Activated gamma-delta T cell treated with Interleukin-2 at 50 U/mL for 16 hours (primary cell): ENCODE measurements at places on chromosomes 3 and 15.

DNA sequence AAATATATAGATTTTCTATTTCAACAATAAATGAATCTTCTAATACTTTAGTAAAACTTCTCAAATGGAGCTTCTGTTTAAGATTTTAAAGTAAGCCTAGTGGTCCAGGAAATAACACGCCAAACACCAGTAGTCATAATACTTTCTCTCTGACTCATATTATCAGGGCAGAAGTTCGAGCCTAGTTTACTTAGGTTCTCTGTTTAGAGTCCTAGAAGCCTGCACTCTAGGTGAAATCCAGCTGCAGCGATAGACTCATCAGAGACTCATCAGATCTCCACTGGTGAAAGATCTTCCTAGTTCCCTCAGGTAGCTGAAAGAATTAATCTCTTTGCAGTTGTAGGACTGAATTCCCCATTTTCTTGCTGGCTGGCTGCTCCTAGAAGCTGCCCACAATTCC, 552.5 kb upstream of the ROBO2 start:
- no peak for DNase-seq

GRCh38 chr3:179181021-179181472, 32.9 kb downstream of the PIK3CA start:
- no peak for DNase-seq

DNA sequence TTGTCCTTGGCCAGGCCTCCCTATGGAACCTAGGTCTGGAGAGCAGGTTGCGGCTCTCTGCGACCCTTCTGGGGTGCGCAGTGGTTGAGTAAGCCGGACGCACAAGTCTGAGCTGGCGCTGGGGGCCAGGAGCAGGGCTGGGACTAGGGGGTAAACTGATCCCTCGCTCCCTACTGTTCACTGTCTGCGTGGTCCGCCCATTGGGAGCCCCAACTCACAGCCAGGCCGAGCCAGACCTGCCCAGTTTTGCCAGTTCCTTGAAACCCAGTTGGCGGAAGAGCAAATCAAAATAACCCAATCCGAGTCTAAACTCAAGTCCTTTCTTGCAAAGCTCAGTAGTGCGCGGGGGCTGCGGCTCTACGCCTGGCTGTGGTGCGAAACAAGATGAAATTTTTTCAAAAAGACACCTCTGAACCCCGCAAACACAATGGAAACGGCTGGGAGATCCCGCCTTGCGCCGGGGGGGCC, 17.5 kb downstream of the RGMA start:
- DNase-seq = no peak

- no peak for DNase-seq
These were observed 90.8 kb downstream of the MCTP2 start for GRCh38 chr15:94322141-94322540.

GRCh38 chr15:47908486-47908885, 191.2 kb downstream of the SEMA6D start:
- DNase-seq = no peak

- DNase-seq = no peak
These were observed 19.4 kb downstream of the TGFBR2 start for GRCh38 chr3:30625541-30626438.

GRCh38 chr3:135041601-135042000, 246.5 kb downstream of the EPHB1 start:
- no peak for DNase-seq

GRCh38 chr3:134427400-134428111, 53.3 kb upstream of the AMOTL2 start:
- no peak for DNase-seq

GRCh38 chr3:141312354-141313092, 55.8 kb upstream of the ZBTB38 start:
- no peak for DNase-seq

DNA sequence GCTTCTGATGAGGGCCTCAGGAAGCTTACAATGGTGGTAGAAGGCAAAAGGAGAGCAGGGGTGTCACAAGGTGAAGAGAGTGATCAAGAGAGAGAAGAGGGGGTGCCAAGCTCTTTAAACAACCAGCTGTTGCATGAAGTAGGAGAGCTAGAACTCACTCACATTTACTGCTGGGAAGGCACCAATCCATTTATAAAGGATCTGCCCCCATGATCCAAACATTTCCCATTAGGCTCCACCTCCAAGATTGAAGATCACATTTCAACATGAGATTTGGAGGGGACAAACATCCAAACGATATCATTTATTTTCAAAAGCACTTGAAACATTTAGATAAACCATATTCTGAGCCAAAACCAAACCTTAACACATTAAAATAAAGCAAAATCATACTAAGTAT, 26.3 kb downstream of the ANKRD28 start:
- DNase-seq = no peak

DNA sequence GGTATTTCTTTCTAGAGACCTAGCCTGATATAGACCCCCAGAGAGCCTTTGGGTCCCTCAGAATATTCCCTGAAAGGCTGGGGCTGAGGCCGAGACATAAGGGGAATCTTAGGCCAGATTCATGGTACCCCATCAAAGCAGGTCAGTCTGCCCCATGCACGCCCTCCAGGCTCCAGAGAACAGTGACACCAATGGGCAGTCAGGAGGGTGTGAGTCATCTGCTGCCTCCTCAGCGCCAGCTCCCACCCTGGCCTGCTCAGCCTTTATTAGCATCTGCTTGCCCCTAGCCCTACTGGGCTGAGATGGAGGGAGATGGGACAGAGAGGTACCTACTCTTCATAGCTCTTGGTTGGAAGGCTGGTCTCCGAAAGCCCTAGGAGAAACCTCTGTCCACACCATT, 14.3 kb upstream of the CAMKV start:
- no peak for DNase-seq

- DNase-seq = no peak
These were observed 853 bp downstream of the TCAIM start for GRCh38 chr3:44339181-44340057.

GRCh38 chr3:31868236-31868635, 112.8 kb downstream of the OSBPL10 start:
- DNase-seq = no peak

- no peak for DNase-seq
These were observed 31.0 kb upstream of the KLHL25 start for GRCh38 chr15:85825719-85826118.

DNA sequence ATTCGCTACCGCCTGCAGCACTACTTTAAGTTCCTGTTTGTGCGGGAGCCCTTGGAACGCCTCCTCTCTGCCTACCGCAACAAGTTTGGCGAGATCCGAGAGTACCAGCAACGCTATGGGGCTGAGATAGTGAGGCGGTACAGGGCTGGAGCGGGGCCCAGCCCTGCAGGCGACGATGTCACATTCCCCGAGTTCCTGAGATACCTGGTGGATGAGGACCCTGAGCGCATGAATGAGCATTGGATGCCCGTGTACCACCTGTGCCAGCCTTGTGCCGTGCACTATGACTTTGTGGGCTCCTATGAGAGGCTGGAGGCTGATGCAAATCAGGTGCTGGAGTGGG, 995 bp downstream of the CHST14 start:
- DNase-seq = no peak

GRCh38 chr15:26887926-26888666, 21.2 kb downstream of the GABRA5 start:
- DNase-seq = no peak

GRCh38 chr15:37103475-37104423, 3.4 kb upstream of the MEIS2 start:
- DNase-seq = no peak
